NCI-H446 (cell line): ENCODE measurements at places on chromosomes 12 and 14.

DNA sequence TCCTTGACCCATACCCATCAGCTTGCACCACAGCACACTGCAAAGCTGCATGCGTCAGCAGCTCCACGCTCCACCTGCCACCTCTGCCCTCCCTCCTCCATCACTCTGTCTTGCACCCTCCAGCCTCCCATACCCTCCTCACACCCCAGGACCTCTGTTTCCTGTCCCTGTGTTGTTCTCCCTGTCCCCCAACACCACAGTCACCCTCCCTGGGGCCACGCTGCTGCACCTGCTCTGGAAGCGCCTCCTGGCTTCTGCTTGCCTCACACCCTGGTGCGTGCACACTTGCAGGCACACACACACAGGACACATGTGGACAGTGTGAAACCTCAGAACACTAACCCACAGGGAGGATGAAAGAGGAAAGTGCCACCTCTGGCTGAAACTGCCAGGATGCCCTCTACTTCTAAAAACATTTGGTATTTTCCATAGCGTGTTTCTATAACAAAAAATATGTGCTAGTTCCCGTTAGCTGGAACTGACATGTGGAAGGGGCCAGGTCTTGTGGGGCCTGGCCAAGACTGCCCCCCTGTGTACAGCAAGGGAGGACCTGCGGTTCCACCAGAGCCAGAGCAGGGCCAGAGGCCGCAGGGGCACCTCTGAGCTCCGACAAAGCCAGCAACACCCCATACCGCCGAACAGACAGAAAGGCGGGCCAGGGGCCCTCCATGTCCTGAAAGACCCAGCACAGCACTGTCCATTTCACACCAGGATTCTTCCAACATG is 10.0 kb downstream of the BRF1 start:
- DNase-seq, result no peak

GRCh38 chr12:1805441-1806081 is 14.8 kb upstream of the LRTM2 start:
- DNase-seq, result no peak

GRCh38 chr12:14403711-14404196 is 38.3 kb downstream of the ATF7IP start:
- DNase-seq, result peak; percentile 93

DNA sequence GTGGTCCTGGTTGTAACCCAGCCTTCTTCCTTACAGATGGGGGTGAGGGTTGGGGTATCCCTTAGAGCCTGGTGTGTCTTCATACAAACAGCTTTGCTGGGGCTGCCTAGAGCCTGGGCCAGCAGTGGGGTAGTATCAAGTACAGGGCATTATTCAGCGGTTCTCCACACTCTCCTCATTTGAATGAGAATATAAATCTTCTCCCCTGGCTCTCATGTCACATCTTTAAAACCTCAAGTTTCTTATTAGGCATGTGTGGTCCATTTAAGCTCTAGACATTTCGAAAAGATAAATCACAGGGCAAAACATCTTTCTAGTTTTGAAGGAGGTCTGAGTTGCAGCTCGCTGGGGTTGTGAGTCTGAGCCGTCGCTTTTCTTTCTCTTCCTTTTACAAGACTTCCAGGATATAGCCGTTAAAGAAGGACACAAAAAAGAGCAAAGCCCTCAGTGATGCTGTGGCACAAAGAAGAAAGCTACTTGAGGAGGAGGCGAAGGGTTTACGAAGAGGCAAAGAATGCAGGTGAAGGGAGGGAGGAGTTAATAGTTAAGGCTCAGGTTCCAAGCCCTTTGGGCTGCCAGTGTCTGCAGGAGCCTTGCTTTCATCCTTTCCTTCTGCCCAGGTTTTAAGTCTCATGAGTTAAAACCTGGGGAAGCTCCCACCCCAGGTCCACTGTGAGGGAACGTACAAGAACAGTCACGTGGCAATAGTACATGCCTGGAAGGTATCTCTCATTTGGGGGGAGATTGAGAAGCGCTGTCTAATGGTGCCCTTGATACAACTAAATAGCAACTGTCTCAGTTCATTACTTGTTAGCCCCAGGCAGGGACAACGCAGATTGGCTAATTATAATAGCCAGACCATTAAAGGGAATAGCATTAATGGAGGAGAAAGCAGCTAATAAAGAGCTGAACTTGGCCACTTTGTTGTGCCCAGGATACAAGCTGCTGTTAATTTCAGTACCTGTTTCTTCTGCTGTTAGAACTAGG is 94.2 kb downstream of the ETV6 start:
- no peak for DNase-seq

DNA sequence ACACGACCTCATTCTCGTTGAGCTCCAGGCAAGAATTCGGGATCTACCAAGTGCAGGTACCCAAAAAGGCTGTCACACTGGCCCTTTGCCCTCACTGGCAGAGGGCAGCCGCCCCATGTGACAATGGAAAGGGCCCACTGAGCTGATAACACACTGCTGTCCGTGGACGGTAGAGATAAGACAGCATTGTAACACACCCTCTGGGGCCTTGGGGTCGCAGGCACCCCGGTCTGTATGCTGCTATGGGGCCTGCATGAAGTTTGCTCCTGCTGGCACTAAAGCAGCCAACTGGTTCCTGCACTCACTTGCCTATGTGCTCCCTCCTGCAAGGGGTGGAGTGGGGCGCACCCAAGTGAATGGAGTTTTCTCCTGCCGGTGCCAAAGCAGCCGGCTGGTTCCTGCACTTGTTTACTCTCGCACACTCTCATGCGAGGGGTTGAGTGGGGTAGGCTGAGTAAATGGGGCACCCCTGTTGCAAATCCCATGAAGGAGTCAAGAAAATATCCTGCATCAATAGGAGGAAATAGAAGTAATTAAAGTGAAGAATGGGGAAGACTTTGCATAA is 477.9 kb downstream of the ATP23 start:
- DNase-seq, result no peak

DNA sequence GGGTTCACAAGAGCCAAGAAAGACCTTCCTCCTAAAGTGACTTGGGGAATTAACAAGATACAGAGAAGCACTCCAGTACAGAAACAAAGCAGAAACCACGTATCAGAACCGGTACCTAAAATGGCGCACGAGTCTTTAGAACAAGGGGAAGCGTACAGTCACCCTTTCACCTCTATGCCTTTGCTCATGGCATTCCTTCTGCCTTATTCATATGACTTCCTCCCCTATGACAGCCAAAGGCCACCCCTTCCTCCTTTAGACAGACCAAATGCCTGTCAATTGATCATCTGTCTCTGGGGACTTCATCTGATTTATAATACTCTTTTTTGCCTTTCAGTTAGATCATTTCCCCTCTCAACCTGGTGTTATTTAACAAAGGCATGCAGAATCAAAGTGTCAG is 89.5 kb upstream of the OSBPL8 start:
- no peak for DNase-seq

DNA sequence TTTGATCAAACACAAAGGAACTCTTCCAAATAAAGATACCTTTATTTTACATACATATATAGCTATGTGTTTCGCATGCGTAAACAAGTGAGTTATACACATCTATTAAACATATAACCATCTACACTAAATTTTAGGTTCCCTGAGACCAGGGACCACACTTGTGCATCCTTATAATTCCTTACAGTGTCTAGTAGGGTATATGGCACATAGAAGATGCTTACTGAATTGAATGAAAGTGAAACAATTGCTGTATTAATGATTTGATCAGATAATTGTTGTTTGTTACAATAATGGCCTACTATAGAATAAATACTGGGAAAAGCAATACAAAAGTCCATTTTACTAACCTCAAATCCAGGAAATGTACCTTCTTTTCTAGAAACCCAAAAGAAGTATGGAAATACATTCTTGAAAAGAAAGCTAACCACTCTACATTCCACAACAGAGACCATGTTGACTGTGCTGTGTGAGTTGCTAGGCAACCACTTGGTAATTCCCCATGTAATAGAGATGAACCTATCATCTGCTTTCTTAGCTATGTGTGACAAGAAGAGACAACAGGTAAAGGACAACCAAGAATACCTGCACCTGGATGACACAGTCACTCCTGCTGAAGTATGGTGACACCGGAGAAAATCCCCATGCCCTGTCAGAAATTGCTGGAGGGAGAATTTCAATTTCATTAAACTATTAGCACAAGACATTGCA is 11.9 kb upstream of the CIPC start:
- no peak for DNase-seq

- no peak for DNase-seq
These were observed 36.3 kb upstream of the WDR89 start for GRCh38 chr14:63677891-63678379.

- no peak for DNase-seq
These were observed 122.2 kb downstream of the PDZRN4 start for GRCh38 chr12:41310367-41310766.

DNA sequence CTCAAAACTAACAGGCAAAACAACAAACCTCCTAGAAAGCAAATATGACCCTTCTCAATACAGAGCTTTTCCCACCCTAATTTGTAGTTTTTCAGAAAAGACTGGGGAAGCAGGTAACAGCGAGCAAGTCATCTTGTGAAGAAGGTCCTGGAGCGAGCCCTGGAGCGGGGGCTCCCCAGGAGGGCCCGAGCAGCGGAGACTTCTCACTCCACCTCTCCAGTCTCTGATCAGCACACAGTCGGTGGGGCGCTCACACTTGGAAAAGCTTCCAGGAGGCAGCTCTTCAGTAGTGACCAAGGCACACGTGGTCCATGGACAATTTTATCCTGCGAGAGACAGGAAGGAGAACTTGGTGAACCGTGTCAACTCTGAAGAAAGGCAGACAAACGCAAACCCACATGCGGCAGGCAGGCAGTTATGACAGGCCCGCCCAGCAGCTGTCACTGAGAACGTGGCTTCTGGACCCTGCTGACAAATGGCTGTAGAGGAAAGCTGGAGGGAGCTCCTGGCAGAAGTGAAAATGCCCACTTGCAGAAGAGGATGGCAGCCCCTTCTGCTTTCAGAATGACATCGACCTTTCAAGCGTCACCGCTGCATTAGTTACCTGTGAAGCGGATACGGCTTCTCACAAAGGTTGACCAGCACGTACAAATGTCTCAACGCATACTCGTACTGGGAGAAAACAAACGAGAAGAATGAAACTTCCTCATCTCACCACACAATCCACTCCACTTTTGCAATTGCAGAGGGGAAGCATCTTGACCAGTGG is 44.2 kb downstream of the LGMN start:
- DNase-seq, result no peak

- DNase-seq, result no peak
These were observed 3.3 kb upstream of the JDP2 start for GRCh38 chr14:75424496-75424895.

GRCh38 chr12:80320121-80320678 is 123.8 kb upstream of the PTPRQ start:
- no peak for DNase-seq

DNA sequence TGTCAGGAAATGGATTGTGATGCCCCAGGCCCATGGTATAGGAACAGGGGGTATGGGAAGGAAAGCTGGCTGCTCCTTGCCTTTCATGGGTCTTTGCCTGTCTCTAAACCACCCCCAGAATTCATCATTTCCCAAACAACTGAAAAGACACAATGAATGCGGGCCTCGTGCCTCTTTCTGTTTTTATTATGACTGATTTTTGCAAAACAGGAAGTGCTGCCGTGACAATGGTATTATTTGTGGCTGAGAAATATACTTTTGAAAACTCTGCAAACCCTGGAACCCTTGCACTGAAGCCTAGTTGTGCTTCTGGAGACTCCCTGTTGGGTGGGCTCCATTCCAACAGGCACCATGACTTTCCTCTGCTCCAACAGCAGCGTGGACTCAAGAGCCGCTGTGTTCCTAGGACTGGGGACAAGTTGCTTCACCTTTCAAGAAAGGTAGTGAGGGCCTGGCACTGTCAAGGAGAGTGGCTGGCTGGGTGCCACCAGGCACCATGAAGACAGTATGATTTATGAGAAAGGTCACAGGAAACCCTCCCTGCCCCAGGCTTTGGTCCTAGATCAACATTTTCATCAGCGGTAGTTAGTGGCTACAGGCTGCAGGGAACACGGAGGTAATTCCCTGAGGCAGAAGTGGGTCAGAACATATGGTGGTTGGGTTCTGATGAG is 4.8 kb upstream of the DGLUCY start:
- no peak for DNase-seq

DNA sequence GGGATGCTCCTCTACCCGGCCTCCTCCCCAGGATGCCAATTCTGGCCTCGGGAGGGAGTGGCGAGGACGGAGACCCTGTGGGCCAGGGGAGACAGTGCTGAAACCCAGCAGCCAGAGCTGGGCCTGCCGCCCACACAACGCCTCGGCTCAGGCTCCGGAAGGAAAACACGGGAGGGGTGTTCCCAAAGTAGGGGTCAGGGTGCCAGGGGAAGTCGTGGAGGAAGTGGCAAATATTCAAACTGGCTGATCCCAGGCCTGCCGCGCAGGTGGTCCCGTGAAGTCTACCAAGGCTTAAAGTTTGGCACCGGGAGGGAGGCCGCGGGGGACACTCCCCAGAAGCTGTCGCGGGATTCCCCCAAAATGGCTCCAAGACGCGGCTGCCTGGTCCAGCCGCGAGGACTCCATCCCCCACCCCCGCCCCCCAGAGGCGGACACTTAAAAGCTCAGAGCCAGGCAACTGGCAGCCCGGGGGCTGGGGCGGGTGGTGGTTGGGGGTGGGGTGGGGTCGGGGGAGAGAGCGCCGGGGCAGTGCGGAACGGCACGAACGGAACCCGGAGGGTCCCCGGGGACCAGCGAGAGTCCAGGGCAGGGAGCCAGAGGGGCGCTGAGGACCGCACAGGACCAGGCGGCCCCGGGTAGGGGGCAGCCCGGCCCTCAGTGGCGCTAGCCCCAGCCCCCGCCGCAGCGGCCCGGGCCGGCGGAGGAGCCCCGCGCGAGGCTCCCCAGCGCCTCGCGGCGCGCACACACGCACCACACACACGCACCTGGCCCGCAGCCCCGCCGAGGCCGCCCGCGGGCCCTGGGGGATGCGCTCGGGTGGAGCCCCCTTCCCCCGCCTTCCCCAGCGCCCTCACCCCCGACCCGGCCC is 20.0 kb downstream of the BEGAIN start:
- no peak for DNase-seq

GRCh38 chr12:76346798-76347420 is 1.3 kb downstream of the BBS10 start:
- DNase-seq, result peak; percentile 55

- no peak for DNase-seq
These were observed 348.2 kb downstream of the DPF3 start for GRCh38 chr14:72545411-72546311.

DNA sequence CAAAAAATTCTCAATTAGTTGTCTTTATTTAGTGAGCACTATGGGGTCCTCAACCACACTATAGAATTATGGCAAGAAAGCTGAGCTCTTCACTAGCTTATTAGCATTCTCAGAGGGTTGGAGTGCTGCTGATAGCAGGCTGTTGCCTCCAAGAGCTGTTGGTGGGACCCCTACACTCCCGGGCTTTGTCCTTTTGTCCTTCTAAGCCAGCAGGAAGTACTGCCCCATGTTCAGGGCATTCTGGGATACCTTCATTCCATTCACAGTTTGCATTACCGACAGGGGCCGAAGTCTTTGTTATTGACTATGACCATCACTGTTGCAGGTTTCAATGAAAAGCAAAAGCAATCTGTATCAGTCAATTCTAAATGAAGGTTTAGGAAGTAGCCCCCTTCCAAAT is 89.5 kb upstream of the OTX2 start:
- no peak for DNase-seq

GRCh38 chr14:101290611-101291010 is 270.7 kb upstream of the DIO3 start:
- DNase-seq, result no peak

- no peak for DNase-seq
These were observed 109.1 kb upstream of the MAX start for GRCh38 chr14:65211341-65211987.
